Stimulated activated CD4-positive, alpha-beta T cell treated with anti-CD3 and anti-CD28 coated beads, Interleukin-2, amount 100 ng/mL, for 24 hours (primary cell): ENCODE measurements at places on chromosomes 16 and 17.

GRCh38 chr17:21548236-21548635 lies 144.1 kb upstream of the KCNJ18 start:
- DNase-seq = no peak

DNA sequence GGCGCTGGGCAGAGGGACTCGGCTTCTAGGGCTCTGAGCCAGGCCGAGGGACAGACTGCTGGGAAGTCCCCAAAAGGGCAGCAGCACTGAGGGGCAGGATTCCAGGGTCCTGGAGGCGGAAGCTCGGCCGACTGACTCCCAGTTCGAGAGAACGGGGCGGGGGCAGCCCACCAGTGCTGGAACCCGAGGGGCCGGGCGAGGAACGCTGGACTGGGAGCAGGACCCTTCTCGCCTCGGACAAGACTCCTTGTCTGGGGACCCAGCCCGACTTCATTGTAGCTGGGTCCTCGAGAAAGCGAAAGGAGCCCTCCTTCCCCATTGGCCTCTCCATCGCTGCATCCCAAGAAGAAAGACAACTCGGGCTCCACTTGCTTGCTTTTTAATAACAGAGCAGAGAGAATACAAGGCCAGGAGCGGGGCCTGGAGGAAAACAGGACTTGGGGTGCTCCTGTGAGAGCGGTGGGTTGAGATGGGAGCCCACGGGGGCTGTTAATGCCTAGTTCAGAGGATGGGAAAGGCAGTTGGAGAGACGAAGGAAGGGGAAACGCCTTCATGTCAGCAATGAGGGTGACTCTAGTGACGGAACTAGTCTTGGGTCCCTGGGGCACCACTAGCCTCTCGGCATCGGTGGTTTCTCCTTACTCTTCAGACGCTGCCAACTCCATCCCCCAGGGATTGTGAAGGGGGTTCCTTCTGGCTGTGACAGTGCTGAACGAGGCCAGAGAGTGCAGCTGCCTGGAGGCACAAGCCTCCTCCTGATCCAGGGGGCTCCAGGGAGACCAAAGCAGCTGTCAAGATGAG lies 492 bp upstream of the CAMTA2 start:
- no peak for DNase-seq

- no peak for DNase-seq
Measured at GRCh38 chr16:27458258-27458657, 56.3 kb downstream of the IL21R start.

DNA sequence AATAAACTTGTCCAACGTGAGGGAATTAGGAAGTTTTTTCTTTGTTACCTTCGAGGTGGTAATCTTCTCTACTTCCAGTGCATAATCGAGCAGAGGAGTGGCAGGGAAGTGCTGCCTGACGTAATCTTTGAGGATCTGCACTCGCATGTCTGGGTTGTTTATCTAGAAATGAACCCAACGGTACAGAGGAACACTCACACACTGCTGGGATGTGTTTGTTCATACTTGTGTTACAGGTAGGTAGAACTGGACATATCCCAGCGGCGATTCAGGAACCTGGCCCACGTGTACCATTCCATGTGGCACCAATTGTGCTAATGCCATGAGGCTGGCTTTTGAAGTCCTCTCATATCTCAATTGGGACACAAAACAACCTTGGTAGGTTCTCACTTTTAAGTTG lies 4.2 kb upstream of the KLHL11 start:
- DNase-seq = no peak

- no peak for DNase-seq
Measured at GRCh38 chr17:6676802-6677157, 25.2 kb downstream of the C17orf100 start.

GRCh38 chr16:59849716-59850115 lies 1115.6 kb upstream of the GOT2 start:
- no peak for DNase-seq

- DNase-seq = no peak
Measured at GRCh38 chr17:44384823-44385286, 4.6 kb downstream of the ITGA2B start.

- no peak for DNase-seq
Measured at GRCh38 chr16:3787924-3788661, 70.8 kb upstream of the TRAP1 start.

DNA sequence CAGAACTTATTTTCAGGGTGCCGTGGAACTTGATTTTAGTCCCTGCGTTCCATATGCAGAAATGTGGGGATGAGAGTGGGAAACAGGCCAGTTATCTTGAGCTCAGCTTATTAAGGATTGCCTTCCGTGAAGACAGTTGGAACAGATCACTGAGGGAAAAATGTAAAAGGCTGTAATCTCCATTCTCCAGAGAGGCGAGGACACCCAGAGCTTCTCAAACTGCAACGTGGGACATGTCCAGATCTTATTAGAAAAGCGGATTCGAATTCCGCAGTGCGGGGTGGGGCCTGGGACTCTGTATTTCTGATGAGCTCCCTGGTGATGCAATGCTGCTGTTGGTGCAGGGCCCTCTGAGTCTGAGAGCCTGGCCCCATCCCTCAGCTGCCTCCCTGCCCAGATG lies 185.6 kb upstream of the CIBAR2 start:
- no peak for DNase-seq

- no peak for DNase-seq
Measured at GRCh38 chr17:13640551-13640950, 38.8 kb upstream of the HS3ST3A1 start.

DNA sequence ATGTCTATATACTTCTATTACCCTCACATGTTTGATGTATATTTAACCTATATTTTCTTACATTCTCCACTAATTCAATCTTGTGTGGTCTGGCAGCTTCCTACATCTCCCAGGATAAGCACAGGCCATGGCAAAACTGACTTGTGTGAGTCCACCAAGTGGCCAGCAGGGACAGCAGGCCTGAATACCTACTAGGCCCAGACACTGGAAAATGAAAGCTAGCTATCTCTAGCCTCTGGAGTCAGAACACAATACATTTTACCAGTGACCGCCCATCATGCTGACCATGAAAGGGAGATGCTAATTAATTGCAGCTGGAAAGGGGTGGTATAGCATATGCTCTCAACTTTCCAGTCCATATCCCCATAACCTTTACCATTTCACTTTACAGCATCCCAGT lies 132.3 kb downstream of the PCTP start:
- DNase-seq = no peak

DNA sequence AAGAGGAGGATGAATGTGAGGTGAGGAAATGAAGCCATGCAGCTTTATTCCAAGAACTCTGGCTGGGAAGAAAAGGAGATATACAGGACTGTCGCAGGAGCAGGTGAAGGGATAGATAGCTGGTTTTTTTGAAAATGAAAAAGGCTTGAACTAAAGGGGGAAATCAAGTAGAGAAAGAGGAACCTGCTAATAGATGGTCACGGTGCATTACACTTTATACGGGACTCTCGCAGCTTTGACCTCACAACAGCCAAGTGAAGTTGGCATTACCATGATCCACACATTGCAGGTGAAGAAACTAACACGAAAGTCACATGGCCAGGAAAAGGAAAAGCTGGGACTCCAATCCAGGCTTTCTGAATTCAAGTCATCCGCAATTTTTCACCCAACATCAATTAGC lies 86.9 kb downstream of the HS3ST2 start:
- no peak for DNase-seq

- no peak for DNase-seq
Measured at GRCh38 chr17:51059781-51060180, 60.9 kb downstream of the SPAG9 start.
